Femur (tissue), 1 donor: ENCODE measurements at places on chromosomes 5 and 9.

GRCh38 chr9:115757461-115757860, 396.1 kb upstream of the PAPPA start:
- no peak for DNase-seq

DNA sequence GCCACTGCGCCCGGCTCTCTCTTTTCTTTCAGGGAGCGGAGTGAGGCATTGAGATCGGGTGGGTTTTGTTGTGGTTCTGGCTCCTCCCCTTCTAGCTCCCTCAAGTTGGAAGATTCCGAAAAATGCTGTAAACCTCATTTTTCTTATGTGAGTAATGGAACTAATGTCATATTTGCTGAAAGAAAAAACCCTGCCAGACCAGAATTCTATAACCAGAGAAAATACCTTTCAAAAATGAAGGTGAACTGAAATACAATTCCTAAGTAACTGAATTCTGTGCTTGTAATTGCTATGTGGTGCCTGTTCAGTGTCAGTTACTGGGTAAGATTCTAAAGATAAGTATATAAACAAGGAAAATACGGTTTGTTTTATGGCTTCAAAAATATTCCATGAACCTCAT, 30.9 kb upstream of the CDK20 start:
- DNase-seq: no peak

GRCh38 chr5:41115281-41115680, 44.1 kb upstream of the MROH2B start:
- no peak for DNase-seq

DNA sequence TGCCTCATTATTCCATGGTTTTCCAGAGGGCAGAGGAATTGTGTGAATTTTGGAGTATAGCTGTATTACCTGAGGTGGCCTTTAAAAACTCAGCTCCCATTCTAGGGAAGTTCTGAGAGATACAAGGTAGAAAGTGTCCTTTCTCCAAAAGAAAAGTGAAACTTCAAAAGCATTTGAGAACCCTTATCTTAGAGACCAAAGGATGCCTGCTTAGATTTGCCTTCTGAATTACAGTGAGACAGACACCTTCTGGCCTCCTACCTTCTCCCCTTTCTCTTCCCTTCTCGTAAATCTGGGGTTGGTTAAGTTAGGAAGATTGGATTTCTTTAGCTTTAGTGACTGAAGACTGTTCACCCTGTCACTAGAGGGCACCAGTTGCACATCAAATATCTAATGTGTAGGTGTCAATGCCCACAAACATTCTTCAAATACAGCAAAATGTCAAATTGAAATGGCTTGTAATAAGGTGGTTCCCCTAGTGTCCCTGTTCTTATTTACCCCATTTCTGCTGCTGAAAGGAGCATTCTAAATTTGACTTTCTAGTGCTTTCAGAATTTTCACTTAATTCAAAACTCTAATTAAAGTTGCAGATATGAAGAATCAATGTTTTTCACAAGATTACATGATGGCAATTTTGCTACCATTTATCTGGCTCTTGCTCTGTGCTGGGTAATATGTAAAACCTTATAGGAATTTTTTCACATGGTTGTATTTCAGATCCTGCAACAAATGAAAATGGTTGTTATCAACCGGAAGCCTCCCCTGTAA, 46.7 kb downstream of the PRRC1 start:
- DNase-seq: no peak

- peak; percentile 25 for DNase-seq
These were observed 82.6 kb downstream of the PBX3 start for GRCh38 chr9:125829743-125830142.

DNA sequence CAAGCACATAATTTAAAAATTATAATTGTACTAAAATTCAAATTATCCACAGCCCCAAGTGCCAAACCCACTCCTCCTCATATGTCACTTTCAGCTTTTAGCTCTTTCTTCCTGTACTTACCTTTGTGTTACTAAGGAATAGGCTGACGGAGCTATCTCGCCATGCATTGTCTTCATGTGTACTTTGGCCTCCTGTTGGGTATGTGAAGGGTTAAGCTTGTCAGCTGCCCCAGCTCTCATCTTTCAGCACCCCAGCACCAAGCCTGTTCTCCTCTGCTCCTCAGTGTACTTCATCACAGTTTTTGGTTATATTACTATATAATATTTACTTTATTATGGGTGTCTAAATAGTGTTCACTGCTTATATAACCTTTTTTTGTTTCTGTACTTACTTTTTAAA, 46.2 kb downstream of the OSTF1 start:
- no peak for DNase-seq

- DNase-seq: no peak
These were observed 6.2 kb upstream of the SPINK4 start for GRCh38 chr9:33233626-33234342.

GRCh38 chr9:135037521-135038250, 49.8 kb upstream of the OLFM1 start:
- DNase-seq: no peak

DNA sequence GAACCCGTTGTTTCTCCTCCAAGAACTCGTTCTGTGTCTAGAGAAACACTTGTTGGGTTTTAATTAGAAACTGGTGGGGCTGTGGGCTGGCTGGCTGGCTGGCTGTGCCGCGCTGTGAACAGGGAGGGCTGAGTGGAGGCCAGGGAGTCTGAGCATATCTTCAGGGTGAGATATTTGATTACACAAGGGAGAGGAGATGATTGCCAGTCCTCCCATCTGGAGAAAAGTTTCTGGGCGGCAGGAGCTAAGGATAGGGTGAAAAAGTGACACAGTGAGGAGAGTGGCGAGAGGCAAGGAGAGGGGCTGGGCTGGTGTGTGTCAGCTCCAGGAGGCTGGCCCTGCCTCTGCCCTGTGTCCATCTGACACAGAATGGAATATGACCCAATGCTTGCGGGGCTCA, 63.0 kb downstream of the GDNF start:
- DNase-seq: no peak

GRCh38 chr5:34626036-34626435, 30.1 kb upstream of the RAI14 start:
- DNase-seq: no peak

GRCh38 chr5:53929570-53929969, 369.1 kb downstream of the NDUFS4 start:
- no peak for DNase-seq

GRCh38 chr9:7828334-7828733, 28.8 kb upstream of the DMAC1 start:
- no peak for DNase-seq

GRCh38 chr9:117825609-117826347, 121.6 kb downstream of the TLR4 start:
- DNase-seq: no peak

GRCh38 chr9:122754825-122755224, 12.7 kb downstream of the OR1L6 start:
- DNase-seq: no peak

- no peak for DNase-seq
These were observed 166.4 kb downstream of the SLF1 start for GRCh38 chr5:94784536-94785505.
